ENCODE measurements at places on chromosomes 1 and 21.

DNA sequence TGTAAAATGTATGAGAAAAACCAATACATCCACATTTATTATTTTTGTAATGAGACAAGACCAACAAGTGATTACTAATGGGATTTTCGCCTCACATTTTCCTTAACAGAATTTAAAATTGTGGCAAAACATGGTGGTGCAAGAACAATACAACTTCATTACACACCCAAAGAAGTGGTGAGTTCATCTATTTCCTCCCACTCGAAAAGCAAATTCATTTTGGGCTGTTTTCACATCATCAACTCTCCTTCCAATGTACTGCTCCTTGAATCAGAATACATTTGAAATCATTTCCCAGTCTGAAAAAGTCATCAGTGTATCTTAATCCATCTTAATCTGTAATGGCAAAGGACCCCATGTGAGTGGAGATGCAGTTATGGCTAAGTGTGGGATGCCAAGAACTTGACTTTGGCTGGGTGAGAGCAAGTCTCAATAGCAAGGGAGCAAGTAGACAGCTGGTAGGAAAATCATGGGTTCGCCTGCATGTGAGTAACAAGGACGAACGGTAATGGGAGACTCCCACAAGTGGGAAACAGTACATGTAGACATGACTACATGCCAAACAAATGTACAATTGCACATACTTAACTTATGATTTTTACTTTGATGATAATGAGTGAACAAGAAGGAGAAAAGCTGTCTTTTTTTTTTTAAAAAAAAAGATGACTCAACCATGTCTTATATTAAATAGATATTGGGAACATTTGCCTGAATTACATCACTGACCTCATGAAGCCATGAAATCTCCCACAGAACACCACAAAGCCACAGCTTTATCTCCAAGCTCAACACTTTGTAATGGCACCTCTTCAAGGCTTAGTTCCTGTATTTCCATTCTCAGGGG is 46.0 kb downstream of the RUNX1 start:
- DNase-seq, result no peak
- no peaks in the 10 kb centered on the region for H3K36me3 ChIP-seq
- H3K4me3 ChIP-seq, result no peak overlapping the region
- no peaks in the 10 kb centered on the region for H3K27me3 ChIP-seq

- peaks cover 26% of the 10 kb centered on the region for H3K4me1 ChIP-seq
- DNase-seq, result no peak
- H3K4me3 ChIP-seq, result no peak overlapping the region
- H3K36me3 ChIP-seq, result no peaks in the 10 kb centered on the region
- no peaks in the 10 kb centered on the region for H3K27me3 ChIP-seq
- no peak overlapping the region for H3K27ac ChIP-seq
Measured at GRCh38 chr1:41363591-41364320, 2.5 kb downstream of the FOXO6 start.

DNA sequence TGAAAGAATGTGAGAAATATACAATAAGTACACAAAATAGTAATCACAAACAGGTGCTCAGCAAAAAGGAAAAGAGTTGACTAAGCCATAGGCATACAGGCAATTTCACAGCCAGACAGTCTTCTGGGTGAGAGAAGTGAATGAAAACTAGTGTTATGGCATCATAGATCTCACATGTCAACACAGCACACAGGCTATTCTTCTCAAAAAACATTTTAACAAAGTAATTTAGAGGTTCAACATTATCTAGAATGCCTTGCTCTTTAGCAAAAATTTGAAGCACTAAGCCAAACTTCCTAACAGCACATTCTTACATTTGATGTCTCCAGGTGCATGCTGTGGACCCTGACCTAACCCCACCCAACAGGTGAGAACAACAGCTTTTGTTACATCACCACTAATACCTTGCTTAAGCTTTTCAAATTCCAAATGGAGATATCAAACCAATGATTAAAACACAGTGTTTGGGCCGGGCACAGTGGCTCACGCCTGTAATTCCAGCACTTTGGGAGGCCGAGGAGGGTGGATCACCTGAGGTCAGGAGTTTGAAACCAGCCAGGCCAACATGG is 30.5 kb downstream of the OTUD7B start:
- H3K27ac ChIP-seq, result no peak overlapping the region
- DNase-seq, result no peak
- no peaks in the 10 kb centered on the region for H3K36me3 ChIP-seq
- no peak overlapping the region for H3K4me3 ChIP-seq

DNA sequence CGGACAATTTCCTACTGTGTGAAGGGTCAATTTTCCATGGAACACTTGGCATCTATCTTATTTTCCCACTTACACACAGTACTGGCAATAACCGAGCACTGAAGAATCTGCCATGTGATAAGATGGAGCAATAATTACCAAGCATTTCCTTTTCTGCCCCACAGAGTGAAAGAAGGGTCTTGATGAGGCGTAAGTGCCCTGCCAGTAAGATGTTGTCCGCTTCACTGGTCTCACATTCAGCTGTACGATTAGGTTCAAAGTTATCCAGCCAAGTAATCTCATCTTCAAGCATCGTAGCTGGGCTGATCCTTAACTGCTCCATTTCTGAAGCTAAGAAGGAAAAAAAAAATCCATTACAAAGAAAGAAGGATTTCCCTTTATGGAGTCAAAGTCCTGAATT is 67.8 kb downstream of the PCSK9 start:
- no peak for DNase-seq
- peaks cover 4% of the 10 kb centered on the region for H3K4me1 ChIP-seq
- no peak overlapping the region for H3K4me3 ChIP-seq
- H3K27ac ChIP-seq, result no peak overlapping the region
- H3K27me3 ChIP-seq, result no peaks in the 10 kb centered on the region

- no peaks in the 10 kb centered on the region for H3K27me3 ChIP-seq
- H3K4me1 ChIP-seq, result peaks cover 10% of the 10 kb centered on the region
- DNase-seq, result no peak
Measured at GRCh38 chr1:109906160-109906838, 4.3 kb upstream of the CSF1 start.

DNA sequence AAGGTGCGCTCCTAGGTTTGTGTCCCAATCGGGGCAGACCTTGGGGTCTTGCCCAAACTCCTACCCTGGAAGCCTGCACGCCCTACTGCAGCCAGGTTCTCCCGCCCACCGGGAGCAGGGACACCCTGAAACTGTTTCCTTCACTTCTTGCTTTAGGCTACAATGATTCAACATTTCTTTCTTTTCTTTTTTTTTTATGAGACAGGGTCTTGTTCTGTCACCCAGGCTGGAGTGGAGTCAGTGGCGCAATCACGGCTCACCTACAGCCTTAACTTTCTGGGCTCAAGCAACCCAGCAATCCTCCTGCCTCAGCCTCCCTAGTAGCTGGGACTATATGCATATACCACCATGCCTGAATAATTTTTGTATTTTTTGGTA is 75.8 kb downstream of the ITPKB start:
- DNase-seq, result no peak
- H3K4me1 ChIP-seq, result peaks cover 80% of the 10 kb centered on the region
- no peaks in the 10 kb centered on the region for H3K27me3 ChIP-seq
- H3K4me3 ChIP-seq, result no peak overlapping the region
- no peaks in the 10 kb centered on the region for H3K36me3 ChIP-seq

DNA sequence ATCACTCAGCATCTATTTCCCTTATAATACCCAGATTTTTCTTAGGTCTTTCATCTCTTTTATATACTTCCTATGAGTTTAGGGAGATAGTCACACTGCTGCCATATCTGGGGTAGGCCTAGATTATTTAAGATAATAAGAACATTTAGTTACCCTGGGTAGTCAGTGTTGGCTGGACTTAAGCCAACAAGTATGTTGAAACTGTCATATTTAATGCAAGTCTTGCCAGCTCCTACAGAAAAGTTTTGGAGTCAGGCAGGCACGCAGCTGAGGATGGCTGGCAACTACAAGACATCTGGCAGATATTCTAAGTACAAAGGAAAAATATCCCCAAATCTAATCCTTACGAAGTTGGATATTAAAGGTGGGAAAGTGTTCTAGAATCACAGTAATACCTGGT is 19.2 kb upstream of the DEPDC1 start:
- H3K4me1 ChIP-seq, result no peaks in the 10 kb centered on the region
- no peaks in the 10 kb centered on the region for H3K27me3 ChIP-seq
- no peak overlapping the region for H3K4me3 ChIP-seq

Measured in testis (tissue), 5 donors.